Right lobe of liver (tissue), 6 donors: ENCODE measurements at places on chromosomes 3 and 15.

DNA sequence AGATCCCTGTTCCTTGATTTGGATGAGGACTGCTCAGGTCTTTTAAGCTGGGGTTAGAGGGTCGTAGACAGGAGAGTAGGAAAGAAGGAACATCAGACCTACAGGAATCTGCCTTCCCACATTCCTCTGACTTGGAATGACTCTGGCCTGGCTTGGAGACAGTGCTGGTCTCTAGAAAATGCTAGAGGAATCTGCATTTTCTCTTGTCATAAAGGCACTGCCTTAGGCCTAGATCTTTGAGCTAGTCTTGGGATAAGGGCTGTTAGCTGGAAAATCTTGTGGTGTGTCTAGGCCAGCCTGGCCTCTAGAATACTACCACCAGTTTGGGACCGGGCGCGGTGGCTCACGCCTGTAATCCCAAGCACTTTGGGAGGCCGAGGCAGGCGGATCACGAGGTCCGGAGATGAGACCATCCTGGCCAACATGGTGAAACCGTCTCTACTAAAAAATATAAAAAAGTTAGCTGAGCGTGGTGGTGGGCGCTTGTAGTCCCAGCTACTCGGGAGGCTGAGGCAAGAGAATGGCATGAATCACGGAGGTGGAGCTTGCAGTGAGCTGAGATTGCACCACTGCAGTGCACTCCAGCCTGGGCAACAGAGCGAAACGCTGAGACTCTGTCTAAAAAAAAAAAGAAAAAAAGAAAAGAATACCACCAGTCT is 17.3 kb upstream of the BSN start:
- no peak for DNase-seq

GRCh38 chr3:152779653-152780052 is 55.3 kb upstream of the P2RY1 start:
- DNase-seq: no peak

DNA sequence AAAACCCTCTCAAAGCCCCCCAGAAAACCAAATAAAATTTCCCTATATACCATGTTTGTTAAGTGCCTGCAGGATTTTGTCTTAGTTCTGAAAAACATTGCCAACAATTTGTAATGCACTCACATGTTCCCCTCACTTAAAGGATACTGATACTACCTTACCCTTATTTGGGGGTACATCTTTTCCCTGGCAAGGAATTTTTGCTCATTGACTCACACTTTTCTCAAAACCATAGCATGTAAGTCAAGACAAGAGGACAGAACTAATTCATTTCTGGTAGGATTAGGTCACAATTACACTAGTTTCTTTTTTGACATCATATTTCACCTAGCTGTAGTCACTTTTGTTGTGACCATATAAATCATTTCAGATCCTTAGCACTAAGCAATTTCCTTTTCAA is 222.2 kb downstream of the THRB start:
- no peak for DNase-seq

DNA sequence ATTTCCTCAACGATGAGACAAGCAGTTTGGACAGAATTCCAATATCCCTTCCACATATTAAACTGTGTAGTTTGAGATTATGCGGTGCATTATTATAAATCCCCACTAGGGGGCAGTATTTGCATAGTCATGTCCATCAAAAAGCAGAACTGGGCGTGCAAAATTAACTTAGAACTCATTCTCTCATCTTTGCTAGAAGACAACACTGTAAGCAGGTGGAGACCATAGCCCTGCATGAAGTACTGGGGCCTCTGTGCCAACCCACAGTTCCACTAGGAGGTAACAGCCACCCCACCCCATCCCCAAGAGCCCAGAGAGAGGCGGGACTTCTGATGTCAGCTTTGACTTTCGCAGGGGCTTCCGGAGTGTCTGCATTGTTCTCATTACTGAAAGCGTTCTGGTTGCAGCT is 106.6 kb upstream of the TMC3 start:
- DNase-seq: no peak

DNA sequence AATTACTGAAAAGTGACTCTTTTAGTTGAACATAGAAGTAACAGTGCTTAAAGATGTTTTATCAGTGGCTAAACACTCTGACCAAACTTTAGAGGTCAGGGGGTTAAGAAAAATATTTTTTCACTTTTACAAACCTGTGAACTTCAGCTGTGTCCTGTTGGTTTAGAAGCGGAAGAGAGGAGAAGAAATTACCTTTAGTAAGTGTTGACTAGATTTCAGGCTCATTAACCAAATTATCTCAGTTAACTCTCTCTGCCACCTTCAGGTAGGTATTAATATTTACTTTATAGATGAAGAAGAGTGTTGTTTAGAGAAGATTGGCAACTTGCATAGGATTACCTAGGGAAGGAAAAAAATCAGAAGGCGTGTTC is 151.9 kb upstream of the CMC1 start:
- no peak for DNase-seq

GRCh38 chr15:75188499-75188898 is 13.2 kb upstream of the C15orf39 start:
- no peak for DNase-seq

DNA sequence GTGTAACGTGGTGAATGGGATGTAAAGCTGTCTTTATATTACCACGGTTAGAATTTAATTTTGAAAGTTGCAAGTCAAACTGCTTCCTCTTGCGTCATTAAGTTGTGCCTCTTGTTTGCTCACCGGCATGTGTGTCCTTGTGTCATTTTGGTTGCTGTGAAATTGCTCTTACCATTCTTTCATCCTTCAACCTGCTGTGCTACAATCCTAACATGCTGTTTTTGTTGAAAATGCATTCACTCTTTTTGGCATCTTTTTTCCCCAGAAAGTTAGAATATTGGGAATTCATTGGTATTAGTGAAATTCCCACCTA is 164.7 kb downstream of the PGPEP1L start:
- DNase-seq: no peak

DNA sequence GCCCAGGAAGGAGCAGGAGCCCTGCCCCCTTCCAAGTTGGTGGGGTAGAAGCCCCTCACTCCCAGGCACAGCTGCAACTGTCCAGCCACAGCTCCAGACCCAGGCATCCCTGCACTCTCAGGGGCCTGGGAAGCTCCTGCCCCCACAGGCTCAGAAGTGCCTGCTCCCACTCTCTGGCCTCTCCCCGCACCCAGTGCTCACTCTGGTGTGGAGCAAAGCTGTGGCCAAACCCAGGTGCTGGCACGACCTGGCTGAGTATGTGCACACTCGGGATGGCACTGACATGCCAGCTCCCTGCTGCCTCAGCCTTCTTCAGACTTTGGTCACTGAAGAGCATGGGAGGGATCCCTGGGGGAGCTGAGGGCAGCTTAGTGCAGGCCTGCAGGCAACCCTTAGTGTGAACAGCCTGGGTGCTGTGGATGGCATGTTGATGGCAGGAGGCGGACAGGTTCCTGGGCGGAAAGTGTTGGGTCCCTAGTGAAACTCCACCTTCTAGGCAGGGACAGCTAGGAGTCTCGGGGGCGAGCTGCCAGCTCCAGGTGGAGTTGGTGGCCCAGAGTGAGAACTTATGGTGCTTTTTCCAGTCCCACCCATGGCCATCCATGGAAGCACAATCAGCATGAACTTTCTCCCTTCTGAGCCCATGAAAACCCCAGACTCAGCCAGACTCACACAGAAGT is 489.2 kb upstream of the ROBO2 start:
- DNase-seq: no peak

DNA sequence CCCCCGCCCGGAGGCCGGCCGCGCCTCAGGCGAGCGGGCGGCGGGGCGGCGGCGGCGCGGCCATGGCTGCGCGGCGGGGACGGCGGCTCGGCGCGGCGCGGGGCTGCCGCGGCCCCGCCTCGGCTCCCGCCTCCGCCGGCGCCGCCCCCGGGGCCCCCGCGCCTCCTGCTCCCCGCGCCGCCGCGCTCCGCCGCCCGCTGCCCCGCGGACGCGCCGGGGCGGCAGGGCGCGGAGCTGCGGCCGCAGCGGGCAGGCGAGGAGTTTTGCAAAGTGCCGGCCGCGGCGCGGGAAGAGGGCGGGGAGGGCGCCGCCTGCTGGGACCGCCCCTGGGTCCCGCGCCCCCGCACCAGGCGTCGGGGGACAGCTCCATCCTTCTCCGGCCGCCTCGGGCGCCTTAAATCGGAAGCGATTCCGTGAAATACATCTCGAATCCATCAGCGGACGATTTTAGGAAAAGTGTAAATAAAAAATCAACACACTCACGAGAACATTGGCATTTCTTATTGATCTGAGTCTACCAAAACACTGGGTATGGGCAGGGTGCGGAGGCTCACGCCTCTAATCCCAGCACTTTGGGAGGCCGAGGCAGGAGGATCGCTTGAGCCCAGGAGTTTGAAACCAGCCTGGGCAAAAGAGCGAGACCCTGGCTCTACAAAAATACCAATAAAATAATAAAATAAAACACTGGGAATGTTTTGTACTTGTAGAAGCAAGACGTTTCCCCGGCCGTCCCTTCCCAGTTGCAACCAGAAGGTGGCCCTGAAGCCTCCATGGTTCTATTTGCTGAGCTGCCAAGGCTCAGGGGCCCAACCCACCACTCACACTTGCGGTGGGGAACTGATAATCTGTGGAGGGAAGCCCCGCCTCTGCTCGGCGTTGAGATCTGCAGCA is 136.9 kb downstream of the NUP210 start:
- DNase-seq: no peak

DNA sequence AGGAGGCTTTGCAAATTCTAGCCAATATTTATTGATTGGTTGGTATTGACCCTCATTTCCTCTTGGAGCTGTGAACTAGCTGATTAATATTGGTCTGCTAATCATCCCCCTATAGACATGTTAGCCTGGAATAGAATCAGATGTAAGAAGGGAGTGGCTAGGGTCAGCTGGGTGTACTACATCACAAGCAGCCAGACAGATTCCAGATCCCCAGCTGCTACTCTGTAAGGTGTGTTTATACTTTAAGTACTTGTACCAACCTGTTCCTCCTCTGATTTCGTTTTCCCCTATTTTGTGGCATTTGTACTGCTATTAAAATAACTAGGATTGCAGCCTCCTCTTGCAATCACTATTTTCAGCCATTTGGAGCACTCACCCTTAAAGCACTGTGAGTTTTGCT is 49.9 kb downstream of the PARP15 start:
- no peak for DNase-seq
